ENCODE measurements at places on chromosomes 13 and 19.

DNA sequence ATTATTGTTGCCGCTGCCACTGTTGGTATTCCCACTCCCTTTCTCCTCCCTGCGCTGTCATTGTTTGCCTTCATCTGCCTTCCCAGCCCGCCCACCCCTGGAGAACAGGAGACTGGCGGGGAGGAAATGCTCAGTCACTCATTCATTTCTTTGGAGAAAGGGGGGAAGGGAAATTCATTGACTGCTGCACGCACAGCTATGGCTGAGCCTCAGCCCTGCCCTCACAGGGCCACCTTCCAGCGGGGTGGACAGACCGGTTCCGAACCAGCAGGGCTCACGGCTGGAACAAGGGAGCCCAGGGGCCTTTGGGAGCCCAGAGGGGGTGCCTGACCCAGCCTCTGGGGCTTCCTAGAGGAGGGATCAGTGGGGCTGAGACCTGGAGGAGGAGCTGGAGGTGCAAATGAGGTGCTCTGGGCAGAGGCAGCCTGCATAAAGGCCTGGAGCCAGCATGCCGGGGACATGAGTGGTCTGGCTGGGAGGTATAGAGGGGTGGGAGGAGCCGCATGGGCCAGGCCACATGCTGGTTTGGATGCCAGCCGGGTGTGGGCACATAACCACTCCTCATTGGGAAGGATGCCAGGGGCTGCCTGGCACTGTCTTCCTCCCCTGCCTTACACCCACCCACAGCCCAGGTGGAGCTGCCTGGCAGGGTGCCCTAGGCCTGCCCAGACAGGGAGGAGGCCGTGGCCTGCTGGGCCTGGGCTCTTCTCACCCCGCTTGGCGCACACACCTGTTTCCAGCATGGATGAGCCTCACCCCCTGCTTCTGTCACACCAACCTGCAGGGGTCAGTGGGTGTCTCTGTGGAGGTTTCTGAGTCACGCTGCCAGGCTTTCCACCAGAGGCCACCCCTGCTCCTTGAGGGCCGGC lies 26.8 kb downstream of the PPP5C start:
- no peak for DNase-seq

DNA sequence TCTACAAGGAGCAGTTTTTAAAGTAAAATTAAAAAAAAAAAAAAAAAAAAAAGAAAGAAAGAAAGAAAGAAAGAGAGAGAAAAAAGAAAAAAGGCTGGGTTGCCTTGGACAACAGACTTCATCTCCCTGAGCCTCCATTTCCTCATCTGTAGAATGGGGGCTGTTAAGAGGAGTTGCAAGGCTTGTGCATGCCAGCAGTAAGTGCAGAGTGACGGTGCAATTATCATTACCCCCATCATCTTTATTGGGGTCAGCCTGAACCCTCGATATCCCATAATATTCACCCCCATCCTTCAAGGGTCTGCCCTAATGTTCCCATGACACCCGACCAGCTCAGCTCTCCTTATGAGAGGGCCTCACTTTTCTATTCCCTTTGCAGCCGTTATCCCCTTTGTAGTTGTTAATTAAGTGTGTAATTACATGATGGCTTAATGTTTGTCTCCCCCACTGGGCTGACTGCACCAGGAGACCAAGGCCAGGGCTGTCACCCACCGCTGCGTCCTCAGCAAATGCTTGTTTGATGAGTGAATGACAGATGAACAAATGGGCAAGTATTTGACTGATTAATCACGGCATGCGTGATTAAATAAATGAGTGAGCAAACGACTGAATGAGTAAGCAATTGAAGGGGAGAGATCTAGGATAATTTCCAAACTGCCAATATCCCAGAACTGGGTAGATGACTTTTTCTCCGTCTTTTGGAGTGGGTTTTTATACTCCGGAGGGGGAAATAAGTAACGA lies 10.1 kb downstream of the FOSB start:
- DNase-seq, result peak; percentile 72

- DNase-seq, result no peak
Measured at GRCh38 chr13:110238818-110239195, 68.2 kb downstream of the COL4A1 start.

DNA sequence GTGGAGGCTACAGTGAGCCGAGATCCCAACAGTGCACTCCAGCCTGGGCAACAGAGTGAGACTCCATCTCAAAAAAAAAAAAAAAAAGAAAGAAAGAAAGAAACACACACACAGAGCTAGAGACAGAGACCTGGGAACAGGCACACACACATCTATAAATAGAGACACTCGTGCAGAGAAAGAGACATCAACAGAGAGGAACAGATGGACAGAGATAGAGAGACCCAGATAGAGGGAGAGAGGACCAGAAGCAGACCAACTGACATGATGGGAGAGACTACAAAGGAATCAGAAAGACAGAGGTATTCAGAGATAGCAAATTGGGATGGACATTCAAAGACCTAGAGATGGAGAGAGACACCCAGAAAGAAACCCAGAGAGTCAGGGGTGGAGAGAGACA lies 2.1 kb upstream of the CA11 start:
- DNase-seq, result no peak

GRCh38 chr19:48868114-48868886 lies at the start of gene PLEKHA4:
PLEKHA4 (minus strand) TSS chr19:48868617; CDS start chr19:48867620, 997 bp downstream.
- no peak for DNase-seq

DNA sequence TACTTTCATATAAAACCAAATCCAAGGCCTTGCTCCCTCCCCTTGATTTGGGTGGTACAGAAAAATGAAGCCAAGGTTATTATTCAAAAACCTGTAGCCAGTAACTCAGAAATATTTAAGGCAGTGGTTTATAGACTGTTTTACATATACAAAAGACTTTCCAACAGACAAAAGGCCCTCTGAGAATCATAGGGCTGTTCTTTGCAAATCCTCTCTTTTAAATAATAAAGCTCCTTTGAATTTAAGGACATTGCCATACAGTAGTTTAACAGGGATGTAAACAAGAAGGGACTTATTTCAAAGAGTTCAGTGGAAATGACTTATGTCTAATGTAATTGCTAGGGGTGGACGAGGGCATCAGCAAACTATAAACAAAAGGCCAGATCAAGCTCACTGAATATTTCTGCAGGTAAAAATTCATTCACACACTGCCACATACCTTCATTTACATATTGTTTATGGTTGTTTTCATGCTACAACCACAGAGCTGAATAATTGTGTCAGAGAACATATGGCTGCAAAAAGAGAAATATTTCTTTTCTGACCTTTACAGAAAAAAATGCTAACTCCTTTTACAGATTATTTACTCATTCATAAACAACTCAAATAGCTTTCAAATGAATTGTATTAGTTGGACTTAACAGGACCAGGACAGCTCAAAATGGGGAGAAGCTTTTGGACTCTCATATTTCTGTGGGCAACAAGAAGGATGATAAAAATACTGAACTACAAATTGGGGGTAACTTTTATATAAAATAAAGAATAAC lies 665.6 kb downstream of the SLITRK1 start:
- no peak for DNase-seq

DNA sequence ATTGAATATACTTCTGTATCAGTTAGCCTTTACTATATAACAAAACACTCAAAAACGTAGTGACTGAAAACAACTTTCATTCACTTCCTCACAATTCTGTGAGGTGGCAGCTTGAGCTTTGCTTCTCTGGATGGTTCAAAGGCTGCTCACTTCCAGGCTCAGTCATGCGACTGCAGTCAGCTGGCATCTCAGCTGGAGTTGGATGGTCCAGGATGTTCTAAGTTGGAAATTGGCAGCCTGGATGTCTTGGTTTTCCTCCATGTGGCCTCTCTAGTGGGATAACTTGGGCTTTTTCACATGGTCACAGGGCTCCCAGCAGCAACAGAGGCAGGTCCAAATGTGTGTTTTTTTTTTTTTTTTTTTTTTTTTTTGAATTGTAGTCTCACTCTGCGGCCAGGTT lies 204.4 kb downstream of the LACC1 start:
- DNase-seq, result no peak

- no peak for DNase-seq
Measured at GRCh38 chr13:62653371-62653770, 1237.7 kb upstream of the PCDH20 start.

DNA sequence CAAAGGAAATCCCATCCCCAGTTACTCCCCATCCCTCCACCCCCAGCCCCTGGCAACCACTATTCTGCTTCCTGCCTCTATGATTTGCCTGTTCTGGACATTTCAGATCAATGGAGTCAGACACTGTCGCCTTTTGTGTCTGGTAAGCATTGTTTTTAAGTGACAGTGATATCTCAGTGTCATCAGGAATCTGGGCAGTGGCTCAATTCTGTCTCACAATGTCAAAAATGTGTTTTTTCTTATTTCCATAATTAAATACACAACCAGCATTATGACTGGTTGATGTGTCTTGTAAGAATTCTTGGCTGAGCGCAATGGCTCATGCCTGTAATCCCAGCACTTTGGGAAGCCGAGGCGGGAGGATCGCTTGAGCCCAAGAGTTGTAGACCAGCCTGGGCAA lies 20.2 kb upstream of the PGLS start:
- DNase-seq, result no peak

DNA sequence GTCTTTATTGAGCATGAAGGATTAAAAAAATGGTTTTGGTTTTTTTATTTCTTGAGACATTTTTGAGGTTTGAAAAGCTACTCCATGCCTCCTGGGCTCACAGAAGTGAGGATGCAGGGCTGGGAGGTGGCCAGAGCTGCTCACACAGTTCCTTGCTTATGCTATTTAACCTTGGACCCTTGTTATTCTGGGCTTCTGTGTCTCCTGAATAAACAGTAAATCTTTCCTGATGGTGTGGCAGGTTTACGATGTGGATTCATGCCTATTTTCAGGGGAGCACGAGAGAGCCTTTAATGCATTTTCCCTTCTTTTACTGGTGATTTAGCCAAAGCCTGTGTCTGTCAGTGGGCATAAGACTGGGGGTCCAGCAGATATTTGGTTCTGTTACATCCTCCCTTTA lies 34.3 kb upstream of the PCDH8 start:
- DNase-seq, result no peak

GRCh38 chr19:53157626-53158025 lies 1.2 kb downstream of the ZNF347 start:
- no peak for DNase-seq

- no peak for DNase-seq
Measured at GRCh38 chr13:92649140-92649813, 577.3 kb upstream of the GPC6 start.

- no peak for DNase-seq
Measured at GRCh38 chr13:63044589-63045313, 1629.1 kb upstream of the PCDH20 start.

DNA sequence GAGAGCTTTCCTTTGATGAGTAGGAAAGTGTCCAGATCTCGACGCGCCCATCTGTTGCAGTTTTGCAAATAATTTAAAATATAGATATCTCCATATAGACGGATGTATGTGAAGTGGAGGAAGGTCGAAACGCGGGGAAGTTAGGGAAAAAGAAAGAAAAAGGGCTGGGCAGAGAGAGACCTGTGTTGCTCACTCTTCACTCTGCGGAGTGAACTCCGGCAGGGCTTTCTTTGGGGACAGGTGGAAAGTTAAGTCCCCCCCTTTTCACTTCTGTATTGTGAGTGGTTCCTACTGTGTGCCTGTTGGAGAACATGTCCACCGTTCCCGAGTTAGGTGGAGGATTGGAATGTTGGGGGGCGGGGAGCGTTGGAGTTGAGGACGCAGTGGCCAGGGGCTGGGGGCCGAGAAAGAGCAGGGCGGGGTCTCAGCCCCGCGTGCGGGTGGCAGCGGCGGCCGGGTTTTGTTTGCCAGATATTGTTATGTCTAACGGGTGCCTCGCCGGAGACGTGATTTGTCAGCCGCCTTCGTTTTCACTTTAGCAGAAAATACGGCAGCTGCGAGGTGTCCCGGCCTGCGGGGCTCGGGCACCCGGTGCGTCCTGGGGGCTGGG lies 145.1 kb upstream of the ZNF536 start:
- no peak for DNase-seq

DNA sequence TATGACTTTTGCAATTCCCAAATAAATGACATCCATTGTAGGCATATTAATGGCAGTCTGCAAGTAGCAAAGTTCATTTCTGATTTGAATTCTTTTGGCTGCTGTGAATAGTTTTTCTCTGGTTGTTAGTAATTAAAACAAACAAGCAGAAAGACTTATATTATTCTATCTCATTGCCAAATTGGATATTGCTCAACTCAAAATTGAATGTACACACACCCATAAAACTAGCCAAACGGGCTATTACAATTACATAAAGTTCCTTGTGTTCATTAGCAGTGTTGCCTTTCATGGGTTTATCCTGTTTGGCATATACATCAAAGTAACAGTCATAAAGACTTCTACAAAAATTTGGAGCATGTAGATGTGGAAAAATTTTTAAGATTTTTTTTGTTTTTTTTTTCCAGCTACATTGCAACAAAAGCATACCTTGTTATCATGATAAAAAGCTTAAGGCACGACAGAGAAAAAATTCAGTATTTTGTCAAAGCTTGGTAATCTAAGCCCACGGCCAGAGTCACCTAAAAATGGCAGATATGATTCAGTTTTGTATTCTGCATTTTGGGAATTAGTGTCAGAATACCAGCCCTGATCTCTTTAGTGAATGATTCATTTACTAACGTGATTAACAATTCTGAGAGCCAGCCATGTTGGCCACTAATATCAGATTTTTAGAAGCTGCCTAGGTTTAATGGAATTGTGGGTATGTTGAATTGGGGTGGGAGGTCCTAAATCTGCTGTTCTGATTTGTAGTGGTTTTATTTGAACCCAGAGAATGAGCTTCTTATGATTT lies 108.4 kb downstream of the KLF5 start:
- DNase-seq, result no peak

DNA sequence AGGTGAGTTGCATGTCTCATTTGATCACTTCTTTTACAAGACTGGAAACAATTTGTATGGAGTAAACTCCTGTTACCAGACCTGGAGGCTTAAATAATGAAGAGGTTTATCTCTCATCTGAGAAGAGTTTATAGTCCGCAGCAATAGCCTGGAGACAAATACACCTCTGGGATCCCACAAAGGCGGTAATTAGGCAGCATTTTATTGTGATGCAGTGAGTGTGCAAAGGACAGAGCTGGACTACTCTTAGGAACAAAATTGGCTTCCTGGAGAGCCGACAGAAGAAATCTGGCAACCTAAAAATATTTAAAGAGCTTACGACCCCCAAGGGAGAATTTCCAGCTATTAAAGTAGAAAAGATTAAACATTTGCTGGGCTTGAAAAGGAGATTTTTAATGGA lies 11.8 kb upstream of the KATNAL1 start:
- DNase-seq, result no peak

GRCh38 chr13:46134961-46135522 lies 30.2 kb upstream of the CPB2 start:
- DNase-seq, result no peak

DNA sequence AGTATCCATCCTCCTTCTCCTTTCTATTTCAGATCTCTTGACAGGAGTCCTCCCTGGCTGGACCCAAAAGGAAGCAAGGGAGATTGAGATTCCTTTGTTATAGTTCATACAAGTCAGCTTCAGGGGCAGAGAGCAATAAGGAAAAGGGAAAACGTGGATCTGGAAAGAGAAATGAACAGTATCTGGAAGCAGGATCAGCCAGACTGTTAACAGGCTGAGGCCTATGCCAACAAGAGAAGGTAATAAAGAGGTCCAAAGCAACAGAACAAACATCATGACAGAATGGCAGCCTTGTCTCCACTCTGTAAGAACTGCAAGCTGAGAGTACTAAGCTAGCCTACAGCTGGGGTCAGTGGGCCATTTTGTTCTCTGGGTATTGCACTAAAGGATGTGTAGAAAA lies 64.5 kb downstream of the RAP2A start:
- DNase-seq, result no peak

GRCh38 chr13:84528408-84529070 lies 646.3 kb upstream of the SLITRK1 start:
- DNase-seq, result no peak

GRCh38 chr13:113990321-113990837 lies 16.5 kb upstream of the C13orf46 start:
- no peak for DNase-seq

GRCh38 chr13:77760893-77761292 lies 63.4 kb downstream of the SLAIN1 start:
- no peak for DNase-seq

GRCh38 chr13:95035311-95036109 lies 265.7 kb downstream of the ABCC4 start:
- DNase-seq, result no peak

Measured in CD4-positive, alpha-beta T cell treated with Interleukin-10 for 1 hour (primary cell).